ENCODE measurements at places on chromosomes 5 and 9.
A peak's percentile ranks its signal among the peaks of the same experiment; 100 is the strongest.

- no peak for DNase-seq
Measured at GRCh38 chr9:130198501-130199179, 26.4 kb downstream of the NCS1 start.

DNA sequence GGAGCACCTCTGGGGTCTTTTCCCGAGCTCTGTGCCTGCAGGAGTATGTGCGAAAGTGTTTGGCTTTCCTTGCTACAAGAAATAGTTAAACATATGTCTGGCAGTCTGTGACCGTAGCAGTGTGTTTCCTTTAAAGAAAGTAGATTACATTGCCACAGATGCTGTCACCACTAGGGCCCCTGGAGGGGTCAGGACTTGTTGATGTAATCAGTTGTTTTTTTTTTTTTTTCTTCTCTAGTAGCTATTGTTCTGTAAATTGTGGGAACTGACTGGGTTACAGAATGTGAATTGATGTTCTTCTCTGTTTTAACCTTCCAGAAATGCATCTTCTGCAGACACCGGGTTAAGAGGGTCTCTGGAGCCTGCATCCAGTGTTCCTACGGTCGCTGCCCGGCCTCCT is 345.6 kb downstream of the KDM4C start:
- DNase-seq = no peak

GRCh38 chr9:616694-617093 is 224.8 kb upstream of the DMRT1 start:
- DNase-seq = no peak

DNA sequence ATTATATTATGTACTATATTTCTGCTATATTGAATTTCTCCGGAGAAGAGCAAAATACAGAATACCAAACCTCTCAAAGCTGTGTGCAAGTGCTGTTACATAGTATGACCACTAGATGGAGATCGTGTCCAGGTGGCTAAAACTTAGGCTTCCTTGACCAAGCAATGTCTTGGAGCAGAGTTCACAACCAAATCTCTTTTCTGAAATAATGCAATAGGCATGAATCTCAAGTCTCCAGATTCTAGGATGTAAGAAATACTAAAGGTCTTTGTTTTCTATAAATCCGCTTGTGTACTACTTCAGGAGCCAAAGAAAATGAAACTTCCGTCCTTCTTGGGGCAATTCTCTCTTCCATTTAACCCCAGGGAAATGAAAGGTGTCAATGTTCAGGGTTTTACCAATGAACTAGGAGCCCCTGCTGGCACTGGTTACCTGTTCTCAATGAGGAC is 181.5 kb upstream of the RAI14 start:
- DNase-seq = peak; percentile 61

GRCh38 chr9:81629440-81629839 is 59.9 kb downstream of the TLE1 start:
- DNase-seq = no peak

GRCh38 chr5:124203303-124203702 is 543.1 kb downstream of the ZNF608 start:
- DNase-seq = no peak

- DNase-seq = no peak
Measured at GRCh38 chr5:1949253-1949652, 66.5 kb upstream of the IRX4 start.

DNA sequence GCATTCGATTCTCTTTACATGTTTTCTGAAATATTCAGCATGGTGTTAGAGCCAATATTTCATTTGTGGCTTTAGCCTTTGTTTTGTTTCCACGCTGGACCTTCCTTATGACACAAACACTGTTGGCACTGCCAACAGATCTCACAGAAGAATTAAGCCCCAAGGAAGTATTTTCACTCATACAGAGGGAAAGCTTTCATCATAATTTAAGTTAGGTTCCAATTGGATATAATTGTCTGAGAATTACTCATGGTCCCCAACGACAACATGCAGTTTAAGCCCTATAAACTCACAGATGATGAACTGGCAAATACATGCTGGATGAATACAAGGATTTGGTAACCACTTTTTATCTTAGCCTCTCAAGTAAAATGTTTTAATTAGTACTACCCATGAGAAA is 259.5 kb downstream of the EBF1 start:
- peak; percentile 39 for DNase-seq

DNA sequence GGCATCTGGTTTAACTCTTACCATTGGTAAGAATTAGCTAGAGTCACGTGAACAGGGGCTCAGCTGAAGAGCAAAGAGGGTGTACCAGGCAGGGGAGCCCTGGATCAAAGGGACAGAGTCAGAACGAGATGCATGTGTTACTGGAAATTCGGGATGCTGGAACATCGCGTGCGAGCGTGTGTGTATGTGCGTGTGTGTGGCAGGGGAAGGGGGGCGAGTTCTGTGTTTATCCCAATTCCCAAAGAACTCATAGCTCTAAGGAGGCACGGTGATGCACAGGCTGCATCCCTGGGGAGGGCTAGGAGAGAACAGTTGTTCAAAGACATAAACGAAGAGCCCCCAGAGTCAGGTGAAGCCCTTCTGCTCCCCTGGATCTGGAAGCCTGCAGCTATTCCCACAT is 353.3 kb downstream of the GADD45G start:
- DNase-seq = peak; percentile 43

DNA sequence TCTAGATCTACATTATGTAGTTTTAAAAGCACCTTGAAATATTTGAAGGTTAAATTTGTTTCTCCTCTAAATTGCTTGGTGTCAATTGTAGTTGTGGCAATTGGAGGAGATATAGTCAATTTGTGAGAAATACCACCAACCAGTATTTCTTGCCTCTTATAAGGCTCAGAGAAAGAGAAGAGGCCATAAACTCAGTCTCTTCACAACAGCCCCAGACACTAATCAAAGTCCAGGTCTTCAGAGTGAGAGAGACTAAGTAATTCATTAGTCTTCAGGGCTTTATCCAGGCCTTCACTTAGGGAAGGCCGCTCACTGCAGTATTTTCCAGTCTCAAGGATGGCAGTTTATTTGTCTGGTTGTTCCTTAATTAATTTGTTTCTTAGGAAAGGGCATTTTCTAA is 168.0 kb upstream of the RGMB start:
- no peak for DNase-seq

DNA sequence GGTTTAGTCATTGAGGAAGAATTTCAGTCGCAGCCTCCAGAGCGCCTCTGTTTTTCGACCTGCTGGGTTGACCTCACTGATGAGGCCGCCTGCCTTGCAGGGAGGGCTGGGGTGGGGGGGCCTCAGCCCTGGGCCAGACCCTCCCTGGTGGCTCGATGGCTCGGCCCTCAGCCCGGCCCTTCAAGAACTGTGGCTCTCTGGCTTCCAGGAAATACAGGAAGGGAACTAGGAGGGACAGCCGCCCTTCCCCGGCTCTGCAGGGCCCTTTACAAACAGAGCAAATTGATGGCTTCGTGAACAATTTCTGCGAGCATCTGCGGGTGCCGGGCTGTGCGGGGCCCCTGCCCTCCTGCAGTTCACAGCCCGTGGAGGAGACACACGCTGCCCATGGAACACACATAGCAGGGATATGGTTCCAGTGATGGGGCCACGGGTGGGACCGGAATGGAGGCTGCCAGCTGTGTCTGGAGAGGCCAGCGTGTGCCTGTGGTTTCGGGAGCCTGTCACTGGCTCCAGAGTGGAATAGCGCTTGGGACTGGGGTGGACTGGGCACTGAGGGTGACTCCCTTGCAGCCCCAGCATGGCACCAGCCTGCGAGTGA is 39.6 kb downstream of the COL5A1 start:
- DNase-seq = peak; percentile 56

DNA sequence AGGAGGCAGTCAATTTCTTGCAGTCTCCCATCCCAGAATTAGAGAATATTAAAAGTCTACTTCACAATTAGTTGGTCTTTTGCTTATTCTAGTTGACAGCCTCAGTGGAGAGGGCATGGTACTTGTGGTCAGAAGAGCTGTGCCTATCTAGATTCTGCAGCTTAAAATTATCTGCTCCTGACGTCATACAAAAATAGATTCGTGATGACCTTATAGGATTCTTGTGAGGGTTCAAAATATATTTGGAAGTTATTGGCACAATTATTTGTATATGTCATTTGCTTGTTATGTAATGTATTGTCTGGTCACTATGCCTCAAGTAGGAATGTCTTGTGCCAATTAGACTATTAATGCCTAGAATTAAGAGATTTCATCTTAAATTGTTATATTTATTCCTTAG is 142.5 kb downstream of the CDH12 start:
- no peak for DNase-seq

- DNase-seq = no peak
Measured at GRCh38 chr5:127571314-127572131, 54.1 kb downstream of the PRRC1 start.

DNA sequence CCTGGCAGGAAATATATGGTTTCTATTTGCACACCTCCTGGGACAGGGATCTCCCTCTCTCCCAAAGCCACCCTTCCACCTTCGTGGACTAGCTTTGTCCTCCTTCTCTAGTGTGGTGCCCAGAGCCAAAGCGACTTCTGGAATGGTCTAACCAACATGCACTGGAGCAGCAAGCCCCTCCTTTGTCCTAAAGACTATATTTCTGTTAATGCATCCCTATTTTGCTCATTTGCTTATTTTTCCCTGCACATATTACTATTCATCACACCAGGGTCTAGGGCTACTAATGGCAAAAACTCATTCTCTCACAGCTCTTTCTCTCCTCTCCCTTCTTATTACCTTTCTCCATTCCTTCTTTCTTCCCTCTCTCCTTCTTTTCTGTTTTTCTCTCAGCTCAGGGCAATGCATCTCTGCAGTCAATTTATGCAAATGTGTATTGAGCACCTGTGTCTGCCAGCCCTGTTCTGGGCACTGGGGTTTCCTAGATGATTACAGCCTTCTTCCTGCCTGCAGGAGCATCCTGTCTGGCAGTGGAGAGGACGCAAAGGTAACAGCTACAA is 2.8 kb upstream of the NEURL1B start:
- DNase-seq = no peak

- peak; percentile 93 for DNase-seq
Measured at GRCh38 chr5:130652176-130652575, 512.9 kb downstream of the HINT1 start.

DNA sequence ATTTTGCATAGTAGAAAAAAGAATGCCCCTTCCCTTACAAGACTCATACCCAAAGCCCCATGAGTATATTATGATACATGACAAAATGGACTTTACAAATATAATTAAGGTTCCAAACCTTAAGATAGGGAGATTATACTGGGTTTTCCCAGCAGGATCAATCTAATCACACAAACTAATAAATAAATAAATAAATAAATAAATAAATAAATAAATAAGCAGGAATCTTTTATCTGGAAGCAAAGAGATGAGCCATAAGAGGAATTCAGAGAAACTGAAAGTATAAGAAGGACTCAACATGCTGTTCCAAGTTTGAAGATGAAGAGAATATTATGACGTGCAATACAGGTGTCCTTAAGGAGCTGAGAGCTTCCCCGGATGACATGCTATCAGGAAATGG is 1174.5 kb downstream of the DTWD2 start:
- DNase-seq = no peak

- peak; percentile 94 for DNase-seq
Measured at GRCh38 chr5:169970911-169971765, 9.2 kb downstream of the INSYN2B start.

DNA sequence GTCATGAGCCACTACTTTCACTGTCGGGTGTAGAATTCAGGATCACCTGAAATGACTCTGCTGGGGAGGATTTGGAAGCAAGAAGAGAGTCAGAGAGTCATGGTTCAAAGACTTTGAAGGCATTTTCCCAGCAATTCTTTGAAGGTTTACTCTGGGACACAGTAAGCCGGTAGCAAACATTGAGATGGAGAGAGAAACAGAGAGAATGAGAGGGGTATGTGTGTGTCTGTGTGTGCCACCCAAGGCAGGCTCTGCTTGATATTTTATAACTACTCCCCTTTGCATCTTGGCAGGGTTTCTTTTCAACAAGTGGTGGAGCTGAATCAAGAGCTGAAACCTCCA is 89.8 kb downstream of the ANKRD55 start:
- no peak for DNase-seq

DNA sequence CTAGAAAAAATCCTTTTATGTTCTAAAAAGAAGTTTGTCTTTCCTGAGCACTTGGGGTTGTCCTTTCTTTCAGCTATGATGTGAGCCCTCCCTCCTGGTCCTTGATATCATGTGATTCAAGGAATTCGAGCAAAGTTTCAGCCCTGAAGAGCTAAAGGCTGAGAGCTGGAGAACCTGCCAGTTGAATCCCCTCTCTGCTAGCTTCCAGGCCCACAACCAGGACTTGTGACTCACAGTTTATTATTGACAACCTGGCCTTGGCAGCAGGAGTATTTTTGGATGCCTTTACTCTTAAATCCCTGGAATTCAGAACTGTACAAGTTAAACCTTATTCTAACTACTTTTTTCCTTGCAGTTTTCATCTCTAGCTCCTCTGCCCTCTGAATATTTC is 182.8 kb downstream of the SPOCK1 start:
- DNase-seq = peak; percentile 45

DNA sequence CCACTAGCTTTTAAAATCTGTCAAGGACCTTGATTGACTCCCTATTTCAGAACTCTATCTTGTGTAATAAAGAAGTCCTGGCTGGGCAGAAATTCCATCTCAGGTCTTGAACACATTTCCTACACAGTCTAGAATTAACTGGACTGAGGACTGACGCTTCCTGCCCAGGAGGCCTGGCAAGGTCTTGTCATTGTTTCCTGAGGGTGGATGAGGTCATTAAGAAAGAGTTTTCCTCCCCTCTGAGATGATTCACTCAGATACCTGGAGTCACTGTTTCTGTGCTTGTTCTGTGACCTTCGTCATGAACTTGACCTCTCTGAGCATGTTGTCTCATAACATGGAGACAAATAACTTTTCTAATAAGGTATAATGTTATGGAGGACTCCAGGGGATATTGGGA is 10.0 kb downstream of the MTAP start:
- peak; percentile 37 for DNase-seq

DNA sequence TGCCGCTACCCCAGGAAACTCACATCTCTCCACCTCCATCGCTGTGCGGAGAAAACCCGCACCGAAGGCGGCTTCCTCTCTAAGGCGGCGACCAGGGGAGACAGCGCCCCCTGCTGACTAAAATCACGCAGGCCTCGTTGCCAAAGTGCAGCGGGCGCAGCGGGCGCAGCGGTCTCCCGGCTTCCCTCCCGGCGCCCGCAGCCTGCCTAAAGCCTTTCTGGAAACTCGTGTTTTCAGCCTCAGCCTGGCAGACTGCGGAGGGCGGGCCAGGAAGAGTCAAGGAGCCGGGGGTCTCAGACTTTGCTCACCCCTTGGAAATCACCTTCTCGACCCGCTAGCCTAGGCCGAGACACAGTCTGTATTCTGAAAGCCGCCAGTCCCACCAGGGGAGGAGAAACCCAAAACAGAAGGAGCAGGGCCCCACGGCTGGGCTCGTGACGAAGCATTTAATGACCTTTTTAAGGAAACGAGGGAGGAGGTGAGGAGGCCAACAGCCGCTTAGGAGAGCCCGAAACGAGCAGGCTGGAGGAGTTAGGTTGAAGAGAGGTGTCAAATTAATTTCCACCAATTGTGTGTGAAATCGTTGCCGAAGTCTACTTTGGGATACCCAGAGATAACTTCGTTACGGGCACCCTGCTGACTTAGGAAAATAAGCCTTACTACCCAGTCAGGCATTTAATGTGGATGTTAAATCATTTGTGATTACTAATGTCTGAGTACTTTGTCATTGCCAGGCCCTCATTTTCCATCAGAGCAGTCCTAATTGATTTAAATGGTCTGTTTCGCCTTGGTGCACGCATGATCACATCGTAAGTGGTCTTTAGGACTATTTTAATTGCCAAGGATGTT is 7.3 kb upstream of the FOXB2 start:
- DNase-seq = peak; percentile 48
